ENCODE measurements at places on chromosomes 4 and X. TPM values are rescaled to one million over a fixed set of nuclear protein-coding genes. Genes with fewer than 3 reads are reported as not detected.

- DNase-seq: no peak
These were observed 549.5 kb downstream of the C4orf33 start for GRCh38 chr4:129645461-129645860.

DNA sequence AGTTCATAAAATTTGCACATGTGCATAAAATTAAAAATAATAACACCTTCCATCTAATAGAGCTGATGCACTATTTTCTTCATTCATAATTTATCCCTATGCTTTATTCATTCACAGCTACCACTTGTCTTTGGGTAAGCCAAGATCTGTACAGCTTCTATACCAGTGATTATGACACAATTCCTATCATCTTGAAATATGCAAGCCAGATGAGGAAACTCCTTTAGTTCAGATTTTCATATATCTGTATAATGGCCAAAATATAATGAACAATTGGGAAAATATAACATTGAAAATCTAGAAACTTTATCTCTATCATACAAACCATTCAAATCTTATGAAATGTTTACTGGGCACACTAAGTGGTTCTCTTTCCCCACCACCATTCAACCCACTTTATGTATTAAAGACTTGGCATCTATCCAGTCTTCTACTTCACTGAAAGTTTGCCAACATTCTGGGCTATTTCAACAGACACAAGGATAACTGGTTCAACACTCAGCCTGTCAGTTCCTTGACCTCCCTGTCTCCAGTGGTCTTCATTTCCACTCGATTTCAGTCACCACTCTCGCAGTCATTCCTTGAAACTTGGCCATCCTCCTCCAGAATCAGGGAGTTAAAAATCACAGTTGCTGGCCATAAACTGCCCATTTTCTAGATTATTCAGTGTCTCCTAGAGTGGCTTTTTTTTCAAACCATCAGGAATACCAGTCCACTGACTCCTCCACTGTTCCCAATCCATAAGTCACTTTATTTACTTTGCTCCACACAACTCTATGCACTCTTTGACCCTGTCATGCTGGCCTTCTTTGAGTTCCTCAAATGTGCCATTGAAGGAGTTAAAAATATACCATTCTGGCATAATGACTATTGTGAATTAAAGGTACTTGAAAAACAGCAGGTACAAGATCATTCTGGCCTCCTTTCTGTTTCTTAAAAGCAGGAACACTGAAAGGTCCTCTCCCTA lies 85.5 kb downstream of the CAMK2D start:
- no peak for DNase-seq

GRCh38 chr4:127403471-127404084 lies 229.2 kb upstream of the INTU start:
- no peak for DNase-seq

- no peak for DNase-seq
These were observed 92.1 kb upstream of the COX18 start for GRCh38 chr4:73161527-73162185.

Gene TCEAL7
- 0.82 TPM for total RNA-seq

Gene FAM9B
- not detected for total RNA-seq

Gene SH3RF1
- 77.1 TPM for total RNA-seq

DNA sequence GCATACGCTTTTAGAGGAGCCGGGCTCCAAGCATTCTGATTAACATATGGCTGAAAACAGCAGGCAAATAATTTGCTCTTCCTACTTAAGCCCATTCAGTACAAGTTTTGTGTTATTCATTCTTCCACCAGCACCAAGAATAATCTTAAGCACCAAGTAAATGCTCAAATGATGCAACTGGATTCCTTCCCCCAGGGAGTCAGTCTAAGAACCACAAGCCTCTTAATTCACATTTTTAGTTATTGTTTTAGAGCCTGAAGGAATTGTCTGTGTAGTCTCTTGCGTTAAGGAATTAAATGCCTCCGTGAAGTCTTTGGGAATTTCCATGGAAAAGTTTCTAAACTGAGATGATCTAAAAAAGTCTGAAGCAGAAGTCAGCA lies 61.5 kb upstream of the MAGEB2 start:
- DNase-seq: no peak

Gene ARR3
- total RNA-seq: not detected

DNA sequence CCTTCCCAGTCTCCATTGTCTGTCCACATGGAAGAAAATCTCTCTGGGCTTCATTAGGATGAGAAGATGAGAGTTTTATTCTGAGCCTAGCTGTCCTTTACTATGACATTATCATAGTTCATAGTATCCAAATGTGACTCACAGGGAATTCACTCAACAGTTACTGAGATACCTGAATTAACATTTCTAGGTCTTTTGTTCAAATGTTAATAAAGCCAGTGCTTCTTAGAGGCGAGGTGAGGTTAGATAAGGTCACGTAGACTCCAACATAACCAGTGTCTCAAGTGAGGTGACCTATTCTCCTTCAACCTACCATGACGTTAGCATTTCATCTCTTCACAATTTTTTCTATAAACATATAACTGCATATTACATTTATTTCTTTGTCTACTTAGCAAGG lies 67.2 kb downstream of the PALLD start:
- no peak for DNase-seq

DNA sequence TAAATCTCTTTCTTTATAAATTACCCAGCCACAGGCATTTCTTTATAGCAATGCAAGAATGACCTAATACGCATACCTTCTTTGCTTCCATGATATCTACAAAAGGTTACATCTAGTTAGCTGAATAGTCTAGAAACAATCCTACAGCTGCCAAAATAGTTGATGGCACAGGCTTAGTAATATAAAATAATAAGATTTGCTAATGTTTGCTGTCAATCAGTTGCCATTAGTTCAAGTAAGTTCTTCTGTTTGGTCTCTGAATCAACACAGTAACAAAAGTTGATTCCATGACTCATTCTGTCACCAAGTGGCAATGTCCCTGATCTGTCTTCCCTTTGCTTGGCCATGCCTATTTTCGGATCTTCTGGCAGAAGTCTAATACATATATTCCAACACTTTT lies 470.2 kb downstream of the SPRY1 start:
- no peak for DNase-seq

DNA sequence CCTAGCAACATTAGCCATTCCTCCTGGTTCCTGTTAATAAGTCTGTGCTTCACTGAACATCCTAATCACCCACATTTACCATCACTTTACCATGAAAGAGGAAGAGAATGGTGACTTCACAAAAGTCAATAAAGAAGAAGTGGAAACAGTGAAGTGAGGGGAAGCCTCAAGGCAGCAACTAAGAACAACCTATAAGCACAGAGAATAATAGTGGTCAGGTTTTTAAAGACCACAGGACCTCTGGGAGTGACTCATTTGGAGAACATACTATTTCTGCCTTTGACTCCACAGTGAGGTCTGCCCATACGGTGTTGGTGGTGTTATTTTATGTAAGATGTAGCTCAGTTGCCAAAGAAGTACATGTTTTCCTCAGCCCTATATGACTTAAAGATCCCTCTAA lies 86.0 kb upstream of the TET2 start:
- no peak for DNase-seq

- DNase-seq: no peak
These were observed 18.2 kb upstream of the PLAC1 start for GRCh38 chrX:134676436-134676835.

DNA sequence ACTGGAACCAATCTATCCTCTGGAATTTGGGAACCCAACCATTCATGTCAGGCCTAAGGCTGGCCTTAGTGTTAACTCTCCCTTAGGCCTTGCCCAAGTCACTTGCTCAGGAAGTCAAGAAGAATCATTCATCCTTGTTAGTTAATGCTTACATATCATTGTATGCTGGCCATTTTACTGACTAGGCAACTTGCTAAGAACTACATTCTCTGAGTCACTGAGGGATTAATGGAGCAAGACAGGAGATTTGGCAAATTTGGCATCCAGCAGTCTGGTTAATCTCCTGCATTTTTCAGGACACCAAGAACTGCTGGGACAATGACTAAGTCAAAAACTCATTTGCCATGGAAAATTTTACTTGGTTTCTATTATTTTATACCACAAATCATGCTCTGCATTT lies 115.8 kb upstream of the DDIT4L start:
- DNase-seq: no peak

- DNase-seq: no peak
These were observed 160.5 kb downstream of the ZNF518B start for GRCh38 chr4:10296730-10297129.

Gene ADGRG2
- total RNA-seq: 0.10 TPM

Gene GASK1B
- 18.0 TPM for total RNA-seq

DNA sequence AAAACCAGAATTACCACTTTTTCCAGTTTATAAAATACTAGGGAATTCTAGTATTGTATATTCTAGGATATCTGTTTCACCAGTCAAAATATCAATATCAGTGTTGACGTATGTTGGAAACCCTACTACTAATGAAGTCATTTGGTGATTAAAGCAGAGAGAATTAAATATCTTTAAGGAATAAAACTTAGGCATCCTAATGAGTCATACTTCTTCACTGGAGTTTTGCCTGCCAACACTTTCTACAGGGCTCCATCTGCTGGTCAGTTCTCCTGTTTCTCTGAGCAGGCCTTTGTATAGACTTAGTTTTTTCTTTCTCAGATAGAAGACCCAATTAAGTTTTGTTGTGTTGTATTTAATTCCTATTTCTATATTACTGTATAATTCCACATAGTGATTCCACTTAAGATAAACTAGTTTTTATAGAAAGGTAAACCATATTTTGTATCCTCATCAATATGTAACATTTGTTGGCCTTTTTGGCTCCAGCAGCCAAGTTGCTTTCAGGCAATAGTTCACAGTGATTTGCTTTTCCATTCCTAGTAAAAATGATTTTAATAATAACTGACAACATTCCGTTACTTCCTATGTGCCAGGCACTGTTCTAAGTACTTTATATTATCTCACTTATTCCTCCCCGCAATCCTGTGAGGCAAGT lies 3.5 kb downstream of the AP1AR start:
- DNase-seq: peak; percentile 81

Gene SLC38A5
- 18.8 TPM for total RNA-seq

Gene FAM236B
- not detected for total RNA-seq

Gene ZNF518B
- 19.0 TPM for total RNA-seq

- no peak for DNase-seq
These were observed 143.8 kb upstream of the SLITRK2 start for GRCh38 chrX:145673841-145674240.

Gene RTL9
- not detected for total RNA-seq

GRCh38 chr4:152143806-152144205 lies 383.0 kb upstream of the GATB start:
- DNase-seq: no peak

DNA sequence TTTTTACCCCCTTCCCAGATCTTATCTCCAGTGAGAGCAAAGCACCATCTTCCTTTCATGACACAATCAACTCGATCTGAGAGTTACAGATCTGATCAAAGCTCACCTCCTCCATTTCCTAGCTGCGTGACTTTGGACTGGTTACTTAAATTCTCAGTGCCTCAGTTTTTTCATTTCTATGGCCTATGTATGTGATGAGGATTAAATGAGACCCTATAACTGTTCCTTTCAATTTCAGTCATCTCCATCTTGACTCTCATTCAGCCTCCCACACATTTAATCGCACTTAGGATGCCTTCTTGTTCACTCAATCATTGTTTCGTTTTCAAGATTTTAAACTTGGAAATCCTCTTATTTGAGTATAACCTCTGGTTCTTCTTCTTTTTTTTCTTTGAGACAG lies 20.1 kb upstream of the CXCR3 start:
- DNase-seq: no peak

DNA sequence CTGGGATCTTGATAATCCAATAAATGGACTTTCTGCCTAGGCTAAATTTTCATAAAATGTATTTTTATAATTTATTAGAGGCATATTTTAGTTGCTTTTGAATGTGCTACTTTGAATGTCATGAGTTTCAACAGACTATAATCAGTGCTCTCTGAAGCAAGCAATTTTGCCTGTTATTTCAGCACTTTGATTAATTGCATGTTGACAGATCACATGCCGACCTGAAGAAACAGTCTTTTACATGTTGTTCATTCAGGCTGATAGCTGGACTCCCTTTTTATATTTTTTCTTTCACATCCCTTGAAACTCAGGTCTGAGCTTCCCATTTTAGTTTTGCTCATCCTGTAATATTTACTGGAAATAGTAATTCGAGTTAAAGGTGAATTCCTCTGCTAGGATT lies 341.0 kb downstream of the NAP1L3 start:
- no peak for DNase-seq

DNA sequence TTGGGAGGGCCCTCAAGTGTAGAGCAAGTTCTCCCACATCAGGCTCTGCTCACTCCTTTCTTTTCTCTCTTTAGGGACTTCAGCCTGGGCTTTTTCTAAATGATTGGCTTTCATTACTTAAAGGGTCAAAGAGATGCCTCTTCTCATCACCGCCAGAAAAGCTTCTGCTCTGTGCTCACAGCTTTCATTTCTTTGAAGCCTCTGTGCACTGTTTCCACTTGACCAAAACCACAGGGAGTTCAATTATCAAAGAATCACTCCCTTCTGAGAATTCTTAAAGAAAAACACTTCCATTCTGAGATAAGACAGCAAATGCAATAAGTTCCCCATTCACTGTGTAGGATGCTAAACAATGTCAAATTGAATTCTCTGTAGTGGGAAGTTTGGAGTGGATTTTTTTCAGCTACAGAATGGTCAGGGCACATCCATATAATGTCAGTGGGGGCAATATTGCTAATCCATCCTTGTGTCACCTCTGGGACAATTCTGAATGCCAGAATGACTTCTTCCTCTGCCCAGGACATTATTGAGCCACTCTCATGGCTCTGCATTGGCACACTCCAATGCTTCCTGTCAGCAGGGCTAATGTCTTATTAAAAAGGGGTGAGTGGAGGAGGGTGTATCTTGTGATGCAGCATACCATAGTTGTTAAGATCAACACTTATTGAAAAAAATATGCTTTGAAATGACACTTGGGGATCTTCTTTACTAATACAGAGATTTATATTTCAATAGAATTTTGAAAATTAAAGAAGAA lies 217.6 kb downstream of the SNCA start:
- DNase-seq: no peak

DNA sequence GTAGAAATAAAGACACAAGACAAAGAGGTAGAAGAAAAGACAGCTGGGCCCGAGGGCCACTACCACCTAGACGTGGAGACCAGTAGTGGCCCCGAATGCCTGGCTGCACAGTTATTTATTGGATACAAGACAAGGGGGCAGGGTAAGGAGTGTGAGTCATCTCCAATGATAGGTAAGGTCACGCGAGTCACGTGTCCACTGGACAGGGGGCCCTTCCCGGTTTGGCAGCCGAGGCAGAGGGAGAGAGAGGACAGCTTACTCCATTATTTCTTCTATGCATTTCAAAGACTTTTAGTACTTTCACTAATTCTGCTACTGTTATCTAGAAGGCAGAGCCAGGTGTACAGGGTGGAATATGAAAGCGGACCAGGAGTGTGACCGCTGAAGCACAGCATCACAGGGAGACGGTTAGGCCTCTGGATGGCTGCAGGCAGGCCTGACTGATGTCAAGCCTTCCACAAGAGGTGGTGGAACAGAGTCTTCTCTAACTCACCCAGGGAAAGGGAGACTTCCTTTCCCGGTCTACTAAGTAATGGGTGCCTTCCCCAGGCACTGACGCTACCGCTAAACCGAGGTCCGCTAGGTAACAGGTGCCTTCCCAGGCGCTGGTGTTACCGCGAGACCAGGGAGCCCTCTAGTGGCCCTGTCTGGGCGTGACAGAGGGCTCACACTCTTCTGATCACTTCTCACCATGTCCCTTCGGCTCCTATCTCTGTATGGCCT lies 44.9 kb downstream of the ZBTB49 start:
- DNase-seq: peak; percentile 68

Gene PHF8
- total RNA-seq: 31.0 TPM

Gene IGFBP7
- total RNA-seq: 89.5 TPM

GRCh38 chr4:44086753-44087152 lies 361.9 kb downstream of the KCTD8 start:
- no peak for DNase-seq

Data from colonic mucosa (tissue), 4 donors.